ENCODE measurements at places on chromosomes 16 and 17.

DNA sequence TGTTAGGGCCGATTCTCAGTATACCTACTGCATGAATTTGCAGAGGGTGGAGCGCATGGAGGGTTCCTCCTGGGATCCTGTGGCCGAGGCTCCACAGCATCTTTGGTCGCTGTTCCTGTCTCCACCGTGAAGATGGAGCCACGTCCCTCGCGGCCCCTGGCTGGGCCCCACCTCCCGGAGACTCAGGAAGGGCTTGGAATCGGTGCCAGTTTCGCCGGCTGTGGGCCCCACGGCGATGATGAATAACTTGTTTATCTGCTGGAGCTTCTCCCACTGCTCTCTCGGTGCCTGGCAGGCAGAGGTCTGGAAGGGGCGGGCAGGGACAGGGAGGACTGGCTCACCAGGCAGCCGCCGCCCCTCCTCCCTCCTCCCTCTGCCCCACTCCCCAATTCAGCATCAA, 8.1 kb downstream of the SLC5A11 start:
- H3K4me1 ChIP-seq = peaks cover 46% of the 10 kb centered on the region
- peak overlapping the region; percentile 11 for H3K4me3 ChIP-seq
- peaks cover 4% of the 10 kb centered on the region for H3K36me3 ChIP-seq
- DNase-seq = peak; percentile 43
- no peak overlapping the region for H3K27ac ChIP-seq

DNA sequence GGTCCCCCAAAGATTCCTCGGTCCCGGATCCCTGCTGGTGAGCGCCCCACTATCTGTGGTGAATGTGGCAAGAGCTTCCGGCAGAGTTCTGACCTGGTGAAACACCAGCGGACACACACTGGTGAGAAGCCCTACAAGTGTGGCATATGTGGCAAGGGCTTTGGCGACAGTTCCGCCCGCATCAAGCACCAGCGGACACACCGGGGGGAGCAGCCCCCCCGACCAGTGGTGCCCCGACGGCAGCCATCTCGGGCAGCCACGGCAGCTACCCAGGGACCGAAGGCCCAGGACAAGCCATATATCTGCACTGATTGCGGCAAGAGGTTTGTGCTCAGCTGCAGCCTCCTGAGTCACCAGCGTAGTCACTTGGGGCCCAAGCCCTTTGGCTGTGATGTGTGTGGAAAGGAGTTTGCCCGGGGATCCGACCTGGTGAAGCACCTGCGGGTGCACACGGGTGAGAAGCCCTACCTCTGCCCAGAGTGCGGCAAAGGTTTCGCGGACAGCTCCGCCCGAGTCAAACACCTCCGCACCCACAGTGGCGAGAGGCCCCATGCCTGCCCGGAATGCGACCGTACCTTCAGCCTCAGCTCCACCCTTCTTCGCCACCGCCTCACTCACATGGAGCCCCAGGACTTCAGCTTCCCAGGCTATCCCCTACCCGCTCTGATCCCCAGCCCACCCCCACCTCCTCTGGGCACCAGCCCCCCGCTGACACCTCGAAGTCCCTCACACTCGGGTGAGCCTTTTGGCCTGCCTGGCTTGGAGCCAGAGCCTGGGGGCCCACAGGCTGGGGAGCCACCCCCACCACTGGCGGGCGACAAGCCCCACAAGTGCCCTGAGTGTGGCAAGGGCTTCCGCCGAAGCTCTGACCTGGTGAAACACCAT, 2.8 kb downstream of the ZNF48 start:
- DNase-seq = no peak
- peaks cover 61% of the 10 kb centered on the region for H3K36me3 ChIP-seq
- no peak overlapping the region for H3K4me3 ChIP-seq
- peaks cover 40% of the 10 kb centered on the region for H3K4me1 ChIP-seq

DNA sequence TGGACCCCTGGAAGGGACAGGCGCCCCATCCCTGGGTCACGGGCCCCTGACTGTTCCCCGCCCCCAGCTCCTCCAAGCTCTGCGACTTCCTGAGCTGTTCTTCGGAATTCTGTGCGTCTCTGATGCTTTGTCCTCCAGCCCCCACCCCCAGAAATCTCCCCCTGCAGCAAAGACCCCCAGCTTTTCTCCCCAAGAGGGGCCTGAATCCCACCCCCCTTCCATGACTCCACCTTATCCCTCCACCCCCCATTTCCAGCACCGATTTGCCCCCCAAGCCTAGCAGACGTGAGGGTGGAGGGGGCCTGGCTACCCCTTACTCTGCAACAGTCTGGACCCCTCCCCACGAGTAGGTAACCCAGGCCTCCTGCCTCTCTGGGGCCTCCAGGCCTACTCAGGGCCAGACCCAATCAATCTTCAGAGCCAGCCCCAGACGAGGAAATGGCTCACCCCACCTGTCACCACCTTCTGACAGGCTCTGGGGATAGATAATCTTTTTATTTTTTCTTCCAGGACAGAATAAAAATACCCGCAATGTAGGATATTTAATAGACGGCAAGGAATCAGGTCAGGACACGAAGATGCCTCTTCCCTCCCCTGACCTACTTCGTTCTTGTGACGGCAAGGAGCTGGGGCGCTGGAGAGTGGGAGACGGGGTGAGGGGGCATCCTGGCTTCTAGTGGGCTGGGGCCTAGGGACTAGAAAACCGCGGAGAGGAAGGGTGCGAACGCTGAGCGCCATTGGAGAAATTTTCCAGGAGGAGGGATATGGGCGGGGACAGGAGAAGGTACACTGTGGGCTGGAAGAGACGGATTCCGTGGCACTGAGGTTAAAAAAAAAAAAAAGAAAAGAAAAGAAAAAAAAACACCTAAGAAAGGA, 744 bp upstream of the PLXDC1 start:
- H3K4me3 ChIP-seq = peak overlapping the region; percentile 95
- H3K27me3 ChIP-seq = peaks cover 91% of the 10 kb centered on the region
- peak overlapping the region; percentile 99 for H3K27ac ChIP-seq
- H3K36me3 ChIP-seq = peaks cover 46% of the 10 kb centered on the region
- no peak for DNase-seq

DNA sequence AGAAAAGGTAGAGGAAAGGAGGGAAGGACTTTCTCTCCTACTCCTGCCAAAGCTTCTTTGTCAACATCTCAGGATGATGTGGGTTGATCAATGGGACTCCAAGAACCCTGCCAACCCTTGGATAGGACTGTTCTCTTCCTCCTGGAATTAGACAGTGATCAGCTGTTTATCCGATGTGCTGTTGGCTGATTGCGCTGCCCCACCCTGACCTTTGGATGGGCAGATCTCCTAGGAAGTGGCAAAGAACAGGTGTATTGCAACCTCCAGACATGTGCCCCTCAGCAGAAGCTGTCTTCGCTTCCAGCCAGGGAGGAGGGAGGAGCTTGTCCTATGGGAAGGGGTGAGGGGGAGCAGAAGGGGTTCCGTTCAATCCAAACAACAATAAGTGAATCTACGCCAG, 30.5 kb downstream of the SLC5A11 start:
- no peak overlapping the region for H3K27ac ChIP-seq
- no peaks in the 10 kb centered on the region for H3K36me3 ChIP-seq
- H3K27me3 ChIP-seq = peaks cover 26% of the 10 kb centered on the region
- no peak for DNase-seq

DNA sequence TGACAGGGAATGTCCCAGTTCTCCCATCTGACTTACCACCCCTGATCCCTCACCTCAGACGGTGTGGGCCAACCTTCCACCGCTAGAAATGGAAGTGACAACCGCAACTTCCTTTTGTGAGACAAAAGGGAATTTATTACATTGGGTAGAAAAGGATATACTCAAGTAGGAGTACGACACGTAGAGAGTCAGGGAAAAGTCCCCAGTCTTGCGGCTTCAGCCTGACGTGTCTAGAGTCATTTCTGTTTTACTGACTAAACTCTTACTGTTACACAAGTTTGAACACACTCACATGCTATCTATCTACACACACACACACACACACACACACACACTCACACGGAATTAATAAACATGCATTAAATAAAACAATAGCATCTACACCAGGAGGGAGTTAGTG, 178.9 kb downstream of the COPRS start:
- no peak overlapping the region for H3K27ac ChIP-seq
- H3K27me3 ChIP-seq = peaks cover 51% of the 10 kb centered on the region
- DNase-seq = no peak
- no peak overlapping the region for H3K4me3 ChIP-seq

- no peak overlapping the region for H3K27ac ChIP-seq
- H3K4me3 ChIP-seq = no peak overlapping the region
- DNase-seq = no peak
- peaks cover 23% of the 10 kb centered on the region for H3K4me1 ChIP-seq
Measured at GRCh38 chr17:46072998-46073397, 73.9 kb downstream of the STH start.

GRCh38 chr17:80468242-80468641, 8.2 kb downstream of the NPTX1 start:
- H3K36me3 ChIP-seq = no peaks in the 10 kb centered on the region
- H3K4me1 ChIP-seq = no peaks in the 10 kb centered on the region
- peaks cover 89% of the 10 kb centered on the region for H3K27me3 ChIP-seq
- H3K27ac ChIP-seq = no peak overlapping the region

DNA sequence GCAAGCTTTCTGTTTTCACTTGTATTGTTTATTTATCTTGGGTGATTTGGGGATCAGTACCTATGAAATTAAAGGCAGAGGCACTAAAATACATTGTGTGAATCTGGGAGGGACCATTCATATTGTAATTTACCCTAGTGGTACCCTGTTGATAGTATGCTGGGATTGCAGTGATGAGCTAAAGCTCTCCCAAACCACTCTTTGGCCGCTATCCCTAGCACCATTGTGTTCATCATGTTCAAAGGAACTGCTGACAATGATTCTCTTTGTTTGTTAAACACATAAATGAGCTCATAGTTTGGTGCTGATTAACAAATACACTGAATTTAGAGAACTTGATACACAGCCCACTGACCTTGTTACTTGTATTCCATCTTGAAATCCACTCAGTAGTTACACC, 1469.8 kb downstream of the CDH11 start:
- no peaks in the 10 kb centered on the region for H3K4me1 ChIP-seq
- no peak for DNase-seq
- H3K27me3 ChIP-seq = no peaks in the 10 kb centered on the region

GRCh38 chr16:89189358-89190025, 10.8 kb downstream of the SLC22A31 start:
- no peaks in the 10 kb centered on the region for H3K4me1 ChIP-seq
- H3K27ac ChIP-seq = no peak overlapping the region
- peaks cover 54% of the 10 kb centered on the region for H3K27me3 ChIP-seq
- no peak overlapping the region for H3K4me3 ChIP-seq

GRCh38 chr17:8161289-8162232, 1.2 kb downstream of the VAMP2 start:
- H3K36me3 ChIP-seq = peaks cover 40% of the 10 kb centered on the region
- H3K27me3 ChIP-seq = no peaks in the 10 kb centered on the region
- H3K4me3 ChIP-seq = peak overlapping the region; percentile 76
- H3K4me1 ChIP-seq = no peaks in the 10 kb centered on the region
- H3K27ac ChIP-seq = no peak overlapping the region
- DNase-seq = no peak

GRCh38 chr16:71846431-71846830, 655 bp downstream of the ATXN1L start:
- H3K36me3 ChIP-seq = peaks cover 57% of the 10 kb centered on the region
- H3K4me3 ChIP-seq = peak overlapping the region; percentile 87
- peaks cover 27% of the 10 kb centered on the region for H3K4me1 ChIP-seq
- DNase-seq = peak; percentile 11
- H3K27ac ChIP-seq = peak overlapping the region; percentile 97
- H3K27me3 ChIP-seq = no peaks in the 10 kb centered on the region

- DNase-seq = no peak
- no peak overlapping the region for H3K27ac ChIP-seq
- H3K4me1 ChIP-seq = peaks cover 76% of the 10 kb centered on the region
- peaks cover 35% of the 10 kb centered on the region for H3K27me3 ChIP-seq
- H3K36me3 ChIP-seq = peaks cover 14% of the 10 kb centered on the region
- H3K4me3 ChIP-seq = no peak overlapping the region
Measured at GRCh38 chr17:40515491-40516041, 14.1 kb upstream of the TNS4 start.

DNA sequence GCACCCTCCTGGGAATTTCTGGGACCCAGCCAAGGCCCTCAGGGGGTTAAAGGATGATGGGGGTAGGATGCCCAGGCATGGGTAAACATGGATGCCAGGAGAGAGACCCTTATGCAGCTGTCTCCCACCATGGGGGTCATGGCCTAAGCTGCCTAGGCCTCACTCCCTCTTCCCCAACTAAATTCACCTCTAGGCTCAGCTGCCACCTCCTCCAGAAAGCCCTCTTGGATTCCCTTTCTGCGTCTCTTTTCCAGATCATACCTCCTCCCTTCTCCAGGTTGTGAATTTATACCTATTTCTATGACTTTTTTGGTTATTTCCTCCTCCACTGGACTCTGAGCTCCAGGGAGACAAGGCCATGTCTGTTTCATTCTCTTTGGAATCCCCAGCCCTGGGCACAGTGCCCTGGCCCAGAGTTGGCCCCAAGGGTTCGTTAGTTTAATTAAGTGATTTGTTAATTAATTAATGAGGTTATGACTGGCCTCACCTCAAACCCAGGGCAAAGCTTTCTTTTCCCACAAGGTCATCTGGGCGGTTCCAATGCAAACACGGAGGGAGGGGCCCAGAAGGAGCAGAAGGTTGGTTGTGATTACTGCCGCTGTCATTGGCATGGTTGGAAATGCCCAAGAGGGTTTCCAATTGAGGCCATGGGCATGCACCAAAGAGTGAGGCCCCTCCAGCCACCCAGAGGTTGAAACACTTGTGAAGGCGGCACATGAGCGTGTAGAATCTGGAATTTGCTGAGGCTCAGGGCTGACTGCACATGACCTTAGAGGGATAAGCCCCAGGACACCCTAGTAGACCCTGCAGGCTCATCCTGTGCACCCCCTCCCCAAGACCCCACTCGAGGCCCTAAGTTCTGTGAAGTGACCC, 6.9 kb upstream of the KRT17 start:
- peaks cover 5% of the 10 kb centered on the region for H3K36me3 ChIP-seq
- no peak overlapping the region for H3K4me3 ChIP-seq
- H3K27ac ChIP-seq = no peak overlapping the region

GRCh38 chr17:39611401-39612112, 3.8 kb upstream of the NEUROD2 start:
- peaks cover 40% of the 10 kb centered on the region for H3K36me3 ChIP-seq
- peak; percentile 77 for DNase-seq
- no peak overlapping the region for H3K27ac ChIP-seq
- H3K27me3 ChIP-seq = peaks cover 100% of the 10 kb centered on the region
- no peak overlapping the region for H3K4me3 ChIP-seq

- no peaks in the 10 kb centered on the region for H3K27me3 ChIP-seq
- DNase-seq = no peak
- H3K4me3 ChIP-seq = no peak overlapping the region
- peaks cover 6% of the 10 kb centered on the region for H3K4me1 ChIP-seq
- peaks cover 11% of the 10 kb centered on the region for H3K36me3 ChIP-seq
Measured at GRCh38 chr17:19372011-19372370, 6.3 kb upstream of the MAPK7 start.

- H3K4me1 ChIP-seq = peaks cover 67% of the 10 kb centered on the region
- H3K27ac ChIP-seq = peak overlapping the region; percentile 91
- peak; percentile 83 for DNase-seq
- peaks cover 19% of the 10 kb centered on the region for H3K36me3 ChIP-seq
Measured at GRCh38 chr16:11627822-11628457, 40.3 kb upstream of the SNN start.

GRCh38 chr16:89593841-89594240, 18.3 kb downstream of the CPNE7 start:
- H3K27ac ChIP-seq = no peak overlapping the region
- H3K36me3 ChIP-seq = peaks cover 10% of the 10 kb centered on the region
- H3K4me1 ChIP-seq = no peaks in the 10 kb centered on the region
